ENCODE measurements at places on chromosomes 4 and X.
A peak's percentile ranks its signal among the peaks of the same experiment; 100 is the strongest.

DNA sequence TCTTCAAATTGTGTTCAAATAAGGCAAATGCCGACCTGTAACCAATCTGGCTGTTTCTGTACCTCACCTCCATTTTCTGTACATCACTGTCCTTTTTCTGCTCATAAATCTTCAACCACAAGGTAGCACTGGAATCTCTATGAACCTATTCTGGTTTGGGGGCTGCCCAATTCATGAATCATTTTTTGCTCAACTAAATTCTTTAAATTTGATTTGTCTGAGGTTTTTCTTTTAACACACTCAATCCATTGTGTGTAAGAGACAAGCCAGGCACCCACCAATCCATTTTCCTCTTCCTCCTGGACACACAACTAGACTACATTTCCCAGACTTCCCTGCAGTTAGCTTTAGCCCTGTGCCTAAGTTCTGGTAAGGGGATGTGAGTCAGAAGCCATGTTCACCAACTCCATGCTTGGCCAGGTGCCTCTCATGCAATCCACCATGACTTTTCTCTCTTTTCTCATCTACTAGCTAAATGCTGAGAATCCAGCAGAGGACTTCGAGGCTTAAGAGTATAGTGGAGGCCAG lies 193.2 kb upstream of the KLF3 start:
- no peak for DNase-seq

- DNase-seq = no peak
These were observed 16.3 kb downstream of the TAF9B start for GRCh38 chrX:78123190-78123589.

DNA sequence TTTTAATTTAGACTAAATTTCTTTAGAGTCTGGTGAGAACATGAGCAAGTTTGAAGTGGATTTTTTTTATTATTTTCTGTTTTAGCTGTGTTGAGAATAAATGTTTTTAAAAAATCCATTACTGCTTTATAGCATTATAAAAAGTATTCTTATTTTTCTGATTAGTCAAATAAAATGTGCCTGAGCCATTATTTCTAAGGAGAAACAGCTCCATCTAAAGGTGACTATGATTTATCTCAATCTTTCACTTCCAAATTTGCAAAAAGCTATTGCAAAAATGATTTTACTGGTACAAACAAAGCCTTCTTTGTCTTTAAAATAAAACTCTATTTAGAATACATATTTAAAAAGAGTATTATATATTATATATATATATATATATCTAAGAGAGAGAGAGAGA lies 959.2 kb downstream of the FAM133A start:
- no peak for DNase-seq

DNA sequence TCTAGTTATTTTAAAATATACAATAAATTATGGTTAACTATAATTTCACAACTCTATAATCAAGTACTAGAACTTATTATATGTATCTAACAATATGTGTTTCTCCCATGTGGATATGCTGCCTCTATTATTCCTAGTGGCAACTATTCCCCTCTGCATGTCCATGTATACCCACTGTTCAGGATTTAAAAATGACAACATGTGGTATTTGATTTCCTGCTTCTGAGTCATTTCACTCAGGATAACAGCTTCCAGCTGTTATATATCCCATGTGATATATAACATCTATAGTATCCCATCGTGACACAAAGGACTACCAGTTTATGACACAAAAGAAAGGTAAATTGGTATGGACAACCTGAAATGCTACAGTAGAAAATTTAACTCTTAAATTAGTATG lies 167.4 kb upstream of the TACR3 start:
- no peak for DNase-seq

- DNase-seq = peak; percentile 60
These were observed 140.3 kb upstream of the PGRMC2 start for GRCh38 chr4:128427832-128428366.

GRCh38 chr4:24330573-24330972 lies 253.8 kb downstream of the DHX15 start:
- no peak for DNase-seq

DNA sequence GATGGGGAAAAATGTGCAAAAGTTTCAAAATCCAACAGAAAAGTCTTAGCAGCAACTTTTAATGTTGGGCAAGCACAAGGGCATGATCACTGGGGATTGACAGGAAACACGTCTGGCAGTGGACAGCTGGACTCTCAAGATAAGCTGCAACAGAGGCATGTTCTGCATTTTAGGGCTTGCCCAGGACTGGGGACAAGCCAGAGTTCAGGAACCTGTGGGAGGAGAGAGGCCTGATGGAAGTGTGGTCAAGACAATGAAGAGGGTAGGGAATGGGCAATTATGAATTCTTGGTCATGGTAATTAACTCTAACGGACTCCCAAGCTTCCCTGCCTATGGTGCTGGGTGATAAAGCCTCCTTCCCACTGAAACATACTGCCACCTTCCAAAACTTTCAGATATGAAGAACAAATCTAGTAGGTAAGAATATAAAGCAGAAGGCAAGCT lies 48.4 kb downstream of the ANXA3 start:
- DNase-seq = no peak
